ENCODE measurements at places on chromosomes 11 and 22. TPM values are rescaled to one million over a fixed set of nuclear protein-coding genes. Genes with fewer than 3 reads are reported as not detected.

The CDC42BPG gene
- 0.50 TPM for total RNA-seq

The MS4A15 gene
- not detected for total RNA-seq

The TRIM51 gene
- total RNA-seq: not detected

The VPREB1 gene
- total RNA-seq: not detected

The HPX gene
- 0.18 TPM for total RNA-seq

The PLA2G3 gene
- total RNA-seq: not detected

The CLMP gene
- 0.09 TPM for total RNA-seq

The OR8B3 gene
- not detected for total RNA-seq

The IFITM10 gene
- total RNA-seq: 0.68 TPM

The C1QTNF5 gene
- not detected for total RNA-seq

The SAA1 gene
- total RNA-seq: not detected

The MPZL3 gene
- total RNA-seq: 16.5 TPM

The SIK2 gene
- 7.3 TPM for total RNA-seq
